Activated CD8-positive, alpha-beta memory T cell treated with anti-CD3 and anti-CD28 coated beads, Interleukin-2, amount 10 ng/mL, durations not matched to agents 7 days and 5 days (primary cell): ENCODE measurements at places on chromosomes 1 and 21. TPM values are rescaled to one million over a fixed set of nuclear protein-coding genes. Genes with fewer than 3 reads are reported as not detected.

DNA sequence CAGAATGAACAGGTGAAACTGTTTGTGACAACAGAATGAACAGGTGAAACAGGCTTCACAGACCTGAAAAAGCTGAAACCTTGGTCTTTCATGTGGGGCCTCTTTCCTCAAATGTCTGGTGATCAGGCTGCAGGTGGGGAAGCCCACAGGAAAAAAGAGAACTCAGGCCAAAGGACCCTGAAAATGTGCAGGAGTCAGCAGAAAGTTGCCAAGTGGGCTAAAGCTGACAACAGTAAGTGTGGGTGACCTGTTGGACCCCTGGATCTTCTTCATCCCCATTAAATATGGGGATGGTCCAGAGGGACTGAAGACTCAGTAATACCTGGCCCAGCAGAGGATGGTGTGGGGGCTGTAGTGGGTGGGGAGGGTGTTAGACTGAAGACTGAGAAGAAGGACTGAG, 9.1 kb upstream of the CHIT1 start:
- no peak for DNase-seq

GRCh38 chr21:43358940-43359822, 67.8 kb downstream of the SIK1 start:
- DNase-seq = no peak

DNA sequence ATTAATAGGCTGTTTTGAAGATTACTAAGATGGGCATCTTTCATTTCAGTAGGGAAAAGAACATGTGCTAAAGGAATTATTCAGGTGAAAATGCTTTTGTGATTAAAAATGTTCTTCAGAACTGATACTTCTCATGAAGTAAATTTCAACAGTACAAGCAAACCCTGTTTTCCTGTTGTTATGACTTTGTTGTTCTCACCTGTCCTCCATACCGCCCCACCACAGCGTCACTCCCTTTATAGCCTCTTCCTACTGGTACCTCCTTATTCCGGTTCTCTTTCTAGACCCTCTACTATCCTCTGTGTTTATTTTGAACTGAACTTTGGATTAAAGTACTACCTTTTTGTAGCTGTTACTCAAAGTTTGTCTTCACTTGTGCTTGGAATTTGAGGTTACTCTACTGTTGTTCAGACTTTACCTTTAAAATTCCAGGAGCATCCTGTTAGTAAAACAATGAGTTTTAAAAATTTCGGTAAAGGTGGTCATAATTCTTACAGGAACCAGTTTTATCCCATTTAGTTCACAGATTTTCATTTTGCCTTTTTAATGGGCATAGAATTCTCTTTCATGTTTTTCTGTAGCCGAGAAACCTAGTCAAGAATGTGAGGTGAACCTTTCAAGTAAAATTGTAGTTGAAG, 10.9 kb downstream of the CNST start:
- DNase-seq = no peak

DNA sequence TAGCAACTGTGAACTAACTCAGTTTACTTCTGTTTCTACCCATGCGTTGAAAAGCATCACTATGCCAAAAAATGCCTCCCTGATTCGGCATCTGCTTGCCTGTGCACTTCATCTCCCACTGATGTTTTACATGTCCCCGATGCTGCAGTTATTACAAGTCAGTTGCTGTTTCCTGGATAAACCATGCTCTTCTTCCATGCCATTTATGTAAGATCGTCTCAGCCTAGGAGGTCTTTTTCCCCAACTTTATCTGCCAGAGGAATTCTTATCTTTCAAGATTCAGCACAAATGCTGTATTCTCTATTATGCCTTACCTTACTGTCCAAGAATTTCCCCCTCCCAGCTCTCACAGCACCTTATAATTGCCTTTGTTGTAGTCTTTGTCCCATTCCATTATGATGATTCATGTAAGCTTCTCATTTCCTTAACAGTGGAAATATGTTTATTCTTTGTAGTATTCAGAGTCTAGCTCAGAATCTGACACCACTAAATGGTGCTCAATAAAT, 30.0 kb downstream of the PRKACB start:
- no peak for DNase-seq

DNA sequence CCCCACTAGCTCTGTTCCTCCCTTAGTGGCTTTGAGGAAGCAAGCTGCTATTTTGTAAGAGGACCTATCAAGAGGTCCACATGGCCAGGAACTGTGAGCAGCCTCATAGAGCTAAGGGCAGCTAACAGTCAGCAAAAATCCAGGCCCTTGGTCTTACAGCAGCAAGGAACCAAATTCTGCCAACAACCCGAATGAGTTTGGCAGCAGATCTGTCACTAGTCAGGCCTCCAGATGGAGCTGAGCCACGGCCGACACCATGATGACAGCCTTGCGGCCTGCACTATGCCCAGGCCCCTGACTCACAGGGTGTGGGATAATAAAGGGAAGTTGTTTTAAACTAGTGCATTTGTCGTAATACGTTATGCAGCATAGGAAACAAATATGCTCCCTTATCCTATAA, 28.0 kb upstream of the H3-3A start:
- no peak for DNase-seq

- DNase-seq = no peak
These were observed 18.4 kb upstream of the PTBP2 start for GRCh38 chr1:96703186-96703585.

- DNase-seq = peak; percentile 73
These were observed 2.0 kb upstream of the PIP5K1A start for GRCh38 chr1:151196292-151196800.

DNA sequence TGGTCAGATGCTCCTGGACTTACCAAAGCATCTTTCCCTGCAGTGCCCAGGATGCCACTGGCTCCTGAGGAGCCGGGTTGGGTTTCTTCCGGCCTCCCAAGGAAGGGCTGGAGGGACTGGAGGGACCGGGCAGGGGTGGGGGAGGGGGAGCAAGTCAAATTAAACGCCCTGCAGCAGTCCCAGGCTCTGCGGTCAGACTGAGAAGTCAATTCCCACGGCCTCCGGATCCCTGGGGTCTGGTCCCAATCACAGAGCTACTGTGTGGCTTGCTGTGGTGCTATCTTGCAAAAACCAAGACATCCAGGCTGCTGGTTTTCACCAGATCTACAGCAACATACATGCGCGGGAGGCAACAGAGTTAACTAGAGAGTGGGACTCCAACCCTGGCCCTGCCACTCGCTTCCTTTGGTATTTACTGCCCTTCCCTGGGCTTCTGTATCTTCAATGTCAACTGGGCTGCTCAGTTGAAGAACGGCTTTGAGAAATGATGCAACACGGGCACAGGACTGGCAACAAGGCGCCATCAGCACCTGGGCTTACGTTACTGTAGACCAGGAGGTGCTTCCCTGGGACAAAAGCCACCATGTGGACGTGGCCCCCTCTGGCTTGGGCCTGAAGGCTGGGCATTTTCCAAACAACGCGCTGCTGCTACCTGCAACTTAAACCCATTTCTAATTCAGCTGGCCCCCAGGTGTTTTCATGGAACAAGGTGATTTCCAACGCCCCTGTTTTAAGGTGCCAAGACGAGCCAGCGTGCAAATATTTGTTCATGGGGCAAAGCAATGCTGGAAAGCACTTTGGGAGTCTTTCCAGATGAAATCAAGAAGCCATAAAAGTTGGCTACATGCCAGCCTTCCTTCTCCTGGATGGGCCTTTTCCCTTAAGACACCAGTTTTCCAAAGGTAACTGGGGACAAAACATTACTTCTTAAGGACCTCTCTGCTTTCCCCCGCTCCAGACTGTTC, 11.5 kb downstream of the RCC2 start:
- no peak for DNase-seq

GRCh38 chr1:9316080-9316444, 23.4 kb downstream of the SPSB1 start:
- DNase-seq = peak; percentile 55

- no peak for DNase-seq
These were observed 34.6 kb downstream of the CFAP57 start for GRCh38 chr1:43206600-43207228.

DNA sequence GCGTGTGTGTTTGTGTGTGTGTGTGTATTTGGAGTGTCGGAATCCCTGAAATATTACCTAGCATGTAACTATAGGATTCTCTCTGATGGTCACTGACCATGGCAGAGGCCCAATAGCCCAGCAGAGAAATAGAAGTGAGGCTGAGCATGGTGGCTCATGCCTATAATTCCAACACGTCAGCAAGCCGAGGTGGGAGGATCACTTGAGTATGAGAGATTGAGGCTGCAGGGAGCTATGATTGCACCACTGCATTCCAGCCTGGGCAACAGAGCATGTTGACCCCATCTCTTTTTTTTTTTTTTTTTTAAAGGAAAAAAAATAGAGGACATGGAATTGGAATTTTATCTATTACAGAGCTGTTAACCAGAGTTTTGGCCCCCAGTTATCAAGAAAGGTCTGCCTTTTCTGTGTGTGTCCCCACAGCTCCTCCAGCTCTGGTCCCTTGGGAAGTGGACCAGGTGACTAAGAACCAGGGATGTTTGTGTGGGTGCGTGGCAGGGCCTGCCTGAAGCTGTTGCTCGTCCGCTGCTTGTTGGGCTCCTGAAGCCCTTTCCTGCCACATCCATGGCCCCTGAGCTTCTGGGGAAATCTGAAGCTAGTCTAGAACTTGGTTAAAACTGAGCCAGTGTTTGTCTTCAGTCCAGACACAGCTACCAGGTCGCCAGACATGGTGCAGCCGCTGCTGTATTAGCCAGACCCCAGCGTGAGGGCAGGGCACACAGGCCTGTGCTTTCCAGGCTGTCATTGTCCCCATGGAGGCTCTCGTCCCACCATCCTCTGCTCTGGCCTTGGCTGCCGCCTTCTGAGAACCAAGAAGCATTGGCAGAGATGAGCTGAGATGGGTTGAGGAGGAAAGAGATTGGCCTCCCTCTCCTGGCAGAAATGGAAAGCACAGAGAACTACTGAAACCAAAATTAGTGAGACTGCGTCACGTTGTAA, 25.5 kb downstream of the CAPN9 start:
- no peak for DNase-seq

DNA sequence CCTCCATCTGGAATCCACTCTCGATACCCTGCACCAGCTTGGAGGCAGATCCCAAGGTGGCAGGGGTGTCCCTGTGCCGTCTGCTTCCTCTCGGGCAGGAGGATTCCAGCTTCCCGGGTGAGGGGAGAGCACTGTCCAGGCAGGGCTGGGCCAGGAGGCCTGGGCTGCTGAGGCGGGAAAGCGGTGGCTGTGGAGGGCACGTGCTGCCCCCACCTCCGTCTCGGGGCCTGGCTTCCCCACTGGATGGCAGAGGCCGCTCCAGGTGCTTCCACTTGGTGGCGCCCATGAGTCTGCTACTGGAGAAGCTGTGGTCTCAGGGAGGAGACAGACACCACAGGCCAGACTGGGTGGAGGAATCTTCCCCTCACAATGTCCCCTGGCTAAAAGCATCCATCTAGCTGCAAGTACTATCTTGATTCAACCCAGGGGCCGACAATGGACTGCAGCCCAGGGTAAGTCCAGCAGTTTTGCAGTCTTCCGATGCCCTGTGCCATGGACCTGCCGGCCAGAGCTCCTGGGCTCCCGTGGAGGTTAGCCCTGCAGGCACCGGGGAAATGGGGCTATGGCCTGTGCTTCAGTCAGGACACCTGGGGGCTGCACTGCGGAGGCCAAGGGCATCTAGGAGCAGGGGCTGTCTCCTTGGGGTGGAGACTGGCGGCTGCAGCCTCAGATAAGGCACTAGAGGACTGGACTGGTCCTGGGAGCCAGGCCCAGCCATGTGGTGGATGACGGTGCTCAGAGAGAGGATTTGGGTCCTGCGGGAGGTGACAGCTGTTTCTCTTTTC, 41.3 kb upstream of the EIF4G3 start:
- DNase-seq = peak; percentile 68

- no peak for DNase-seq
These were observed 85.1 kb downstream of the POU2F1 start for GRCh38 chr1:167305706-167306277.

- peak; percentile 74 for DNase-seq
These were observed 5.5 kb downstream of the PTPN7 start for GRCh38 chr1:202154766-202155477.

- no peak for DNase-seq
These were observed 53.9 kb upstream of the HSD17B7 start for GRCh38 chr1:162736633-162737067.

- DNase-seq = no peak
These were observed 8.3 kb downstream of the SHISA4 start for GRCh38 chr1:201896951-201897391.

Gene MEGF6
- 2.1 TPM for total RNA-seq
